Stimulated activated CD8-positive, alpha-beta memory T cell treated with anti-CD3 and anti-CD28 coated beads, Interleukin-4, amount 100 ng/mL, for 1 hour (primary cell): ENCODE measurements at places on chromosomes 1 and 21.

DNA sequence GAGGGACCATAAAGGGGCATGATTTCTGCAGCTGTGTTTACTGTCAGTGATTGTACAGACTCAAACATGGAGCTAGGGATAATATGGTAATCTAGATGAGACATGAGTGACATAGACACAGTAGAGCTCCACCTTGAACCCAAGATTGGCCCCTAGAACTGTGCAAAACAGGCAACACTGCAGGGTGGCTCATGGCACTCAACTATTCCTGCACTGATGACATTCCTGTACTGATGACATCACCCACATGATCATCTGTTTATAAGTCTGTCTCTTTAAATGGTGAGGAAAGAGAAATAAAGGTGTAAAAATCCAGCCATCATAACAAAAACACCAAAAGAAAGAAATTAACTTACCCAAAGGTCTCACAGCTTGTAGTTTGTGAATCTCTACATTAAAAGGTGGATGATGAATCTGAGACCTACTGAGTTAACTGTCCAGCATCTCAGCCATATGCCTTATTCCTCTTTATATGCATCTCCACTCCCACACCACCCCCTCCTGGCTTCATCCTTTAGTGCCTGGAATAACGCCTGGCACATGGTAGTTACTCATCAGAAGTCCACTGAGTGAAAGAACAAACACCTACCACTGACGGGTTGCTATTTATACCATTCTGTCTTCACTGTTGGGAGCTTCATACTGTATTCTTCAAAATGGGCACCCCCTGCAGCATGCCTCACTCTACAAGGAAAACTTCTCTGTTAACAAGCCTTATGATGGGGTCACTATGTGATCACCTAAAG is at the start of gene LRRC53:
LRRC53 (minus strand) TSS at position 442 of the 746 bp plus-strand sequence. CDS start 29,262 bp downstream, outside the sequence.
- no peak for DNase-seq

DNA sequence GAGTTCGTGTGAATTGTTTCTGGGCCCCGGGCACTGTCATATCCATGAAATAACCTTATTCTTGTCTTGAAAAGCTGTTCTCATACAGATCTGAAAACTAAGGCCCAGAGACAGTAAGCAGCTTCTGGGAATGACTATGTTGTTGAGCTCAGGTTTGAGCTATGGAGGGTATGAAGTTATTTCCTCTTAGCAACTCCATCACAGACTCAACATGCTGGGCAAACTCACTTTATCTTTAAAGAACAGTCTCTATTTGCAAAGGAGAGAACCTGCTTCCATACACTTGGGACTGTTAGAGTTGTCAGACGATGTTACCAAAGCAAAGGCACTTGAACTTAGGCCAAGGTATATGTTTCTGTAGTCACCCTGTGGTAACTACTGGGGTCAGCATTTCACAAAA is 90.0 kb downstream of the GPR88 start:
- DNase-seq, result no peak

DNA sequence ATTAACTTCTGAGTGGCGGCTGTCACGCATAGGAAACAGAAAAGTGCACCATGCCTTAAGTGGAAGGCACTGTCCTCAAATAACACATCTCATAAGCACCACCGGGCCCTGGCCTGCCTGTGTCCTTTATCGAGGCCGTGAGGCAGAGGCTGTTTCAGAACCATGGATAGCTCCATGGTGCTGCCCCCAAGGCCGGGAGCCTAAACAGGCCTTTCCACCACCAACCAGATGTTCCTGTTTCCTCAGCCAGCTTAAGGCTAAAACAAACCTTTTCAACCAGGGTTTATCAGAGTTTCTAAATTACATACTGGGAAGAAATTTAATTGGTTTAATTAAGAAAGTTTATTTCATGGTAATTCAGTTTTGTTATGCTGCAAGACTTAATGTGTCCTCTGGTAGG is 114.4 kb downstream of the DMRTA2 start:
- no peak for DNase-seq

GRCh38 chr1:236659792-236660587 is 26.3 kb upstream of the ACTN2 start:
- DNase-seq, result no peak

- DNase-seq, result no peak
Measured at GRCh38 chr1:204296431-204296988, 63.2 kb downstream of the PLEKHA6 start.

- DNase-seq, result peak; percentile 62
Measured at GRCh38 chr1:161117759-161118581, at the start of the genes NIT1 and PFDN2. Gene NIT1 (plus strand): TSS chr1:161118105. CDS start chr1:161118177, 72 bp downstream. Gene PFDN2 (minus strand): TSS chr1:161118037. CDS start chr1:161118026, 11 bp downstream.

DNA sequence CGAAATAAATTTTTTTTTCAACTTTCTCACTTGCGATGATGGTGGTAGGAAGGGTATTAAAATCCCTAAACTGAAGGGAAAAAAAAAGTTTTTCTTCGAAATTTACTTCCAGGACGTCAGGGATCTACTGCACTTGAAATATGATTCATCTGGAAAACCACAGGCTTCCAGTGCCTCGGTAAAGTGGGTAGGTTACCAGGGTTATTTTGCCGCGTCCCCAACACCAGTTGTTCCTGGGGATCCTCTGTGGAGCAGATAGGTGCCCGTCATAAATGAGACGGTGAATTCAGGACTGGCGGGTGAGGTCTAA is 773 bp downstream of the RABIF start:
- DNase-seq, result no peak

DNA sequence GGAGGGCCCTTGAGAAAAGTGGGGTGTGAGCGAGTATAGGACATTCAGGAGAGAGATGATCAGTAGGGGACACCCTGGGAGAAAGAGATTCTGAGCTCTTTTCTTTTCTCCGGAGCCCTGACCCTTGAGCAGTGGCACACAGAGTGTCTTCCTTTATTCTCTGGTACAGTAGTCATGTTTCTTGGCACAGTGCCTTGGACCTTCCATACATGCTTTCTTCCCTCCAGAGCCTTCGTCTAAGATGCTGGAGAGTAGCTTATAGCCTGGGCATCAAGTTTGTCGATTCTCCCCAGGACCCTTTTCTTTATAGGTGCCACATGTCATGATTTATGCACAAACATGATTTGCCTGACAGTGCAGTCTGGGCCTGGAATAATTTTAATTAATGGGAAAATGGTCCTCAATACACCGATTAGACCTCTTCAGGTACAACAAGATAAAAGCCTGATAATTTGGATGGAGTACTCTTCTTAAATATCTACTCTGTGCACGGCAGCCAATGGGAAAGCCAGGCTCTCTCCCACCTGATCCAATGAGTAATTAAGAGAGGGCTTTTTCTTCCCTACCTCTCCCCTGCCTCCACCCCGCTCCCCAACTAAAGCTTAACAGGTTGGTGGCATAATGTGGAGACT is at the start of gene TBX19:
TBX19 (plus strand) TSS at position 582 of the 632 bp plus-strand sequence. CDS start 214 bp downstream, outside the sequence.
- DNase-seq, result no peak

GRCh38 chr1:246058466-246058865 is 448.6 kb downstream of the SMYD3 start:
- no peak for DNase-seq
